ENCODE measurements at places on chromosomes 6 and 20.
A peak's percentile ranks its signal among the peaks of the same experiment; 100 is the strongest.

DNA sequence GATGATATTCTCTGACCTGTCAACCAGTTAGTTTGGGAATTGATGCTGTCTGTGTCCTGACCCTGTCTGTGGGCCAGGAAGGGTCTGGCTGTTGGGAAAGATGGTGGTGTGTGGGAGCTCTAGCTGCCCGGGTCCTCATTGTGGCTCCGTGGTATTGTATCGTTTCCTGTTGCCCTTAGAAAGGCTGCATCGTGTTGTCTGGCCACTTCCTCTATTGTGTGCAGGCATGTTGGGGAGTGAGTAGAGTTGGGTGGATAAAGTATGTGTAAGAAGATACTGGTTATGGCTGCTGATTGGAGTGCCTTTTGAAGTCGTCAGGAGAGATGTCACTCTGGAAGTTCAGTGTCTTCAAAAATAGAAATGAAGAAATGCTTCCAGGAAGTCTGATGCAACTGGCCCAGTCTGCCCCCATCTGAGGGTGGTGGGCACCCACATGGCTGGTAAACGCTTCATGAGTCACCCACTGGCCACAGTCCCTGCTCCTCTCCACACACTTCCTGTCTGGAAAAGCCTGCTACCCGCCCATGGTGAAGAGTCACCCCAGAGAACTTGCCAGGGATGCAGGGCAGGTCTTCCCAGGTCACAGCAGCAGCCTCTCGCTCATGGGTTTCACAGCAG is 27.9 kb downstream of the PPARD start:
- peak; percentile 31 for DNase-seq

- DNase-seq, result no peak
These were observed 51.9 kb downstream of the KCNQ2 start for GRCh38 chr20:63420359-63421093.

- no peak for DNase-seq
These were observed 132.2 kb upstream of the SCGN start for GRCh38 chr6:25519856-25520255.

- DNase-seq, result peak; percentile 35
These were observed 573 bp downstream of the SNX3 start for GRCh38 chr6:108260126-108260808.

GRCh38 chr6:106163446-106163965 is 77.4 kb downstream of the PRDM1 start:
- peak; percentile 69 for DNase-seq

GRCh38 chr20:60139663-60140446 is 181.6 kb downstream of the CDH26 start:
- DNase-seq, result no peak

- no peak for DNase-seq
These were observed 6.8 kb downstream of the FOXF2 start for GRCh38 chr6:1395941-1396908.

- no peak for DNase-seq
These were observed 25.8 kb downstream of the PTCHD4 start for GRCh38 chr6:48085131-48085741.

DNA sequence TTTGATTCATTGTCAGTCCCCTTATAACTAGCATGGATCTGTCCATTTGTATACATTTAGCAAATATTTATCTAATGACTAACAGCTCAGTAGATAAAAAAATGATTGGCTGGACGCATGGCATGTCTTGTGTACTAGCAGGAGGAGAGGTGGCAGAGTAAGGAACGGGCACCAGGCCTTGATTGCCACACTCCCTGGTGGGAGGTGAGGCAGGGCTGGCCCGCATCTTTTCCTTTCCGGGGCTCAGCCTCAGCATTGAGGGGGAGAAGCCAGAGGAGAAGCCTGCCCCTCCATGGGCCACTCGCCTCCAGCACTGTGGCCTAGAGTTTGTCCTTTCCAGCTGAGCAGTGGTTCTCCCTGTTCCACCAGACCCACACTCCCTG is 84.9 kb upstream of the TMEM181 start:
- no peak for DNase-seq

DNA sequence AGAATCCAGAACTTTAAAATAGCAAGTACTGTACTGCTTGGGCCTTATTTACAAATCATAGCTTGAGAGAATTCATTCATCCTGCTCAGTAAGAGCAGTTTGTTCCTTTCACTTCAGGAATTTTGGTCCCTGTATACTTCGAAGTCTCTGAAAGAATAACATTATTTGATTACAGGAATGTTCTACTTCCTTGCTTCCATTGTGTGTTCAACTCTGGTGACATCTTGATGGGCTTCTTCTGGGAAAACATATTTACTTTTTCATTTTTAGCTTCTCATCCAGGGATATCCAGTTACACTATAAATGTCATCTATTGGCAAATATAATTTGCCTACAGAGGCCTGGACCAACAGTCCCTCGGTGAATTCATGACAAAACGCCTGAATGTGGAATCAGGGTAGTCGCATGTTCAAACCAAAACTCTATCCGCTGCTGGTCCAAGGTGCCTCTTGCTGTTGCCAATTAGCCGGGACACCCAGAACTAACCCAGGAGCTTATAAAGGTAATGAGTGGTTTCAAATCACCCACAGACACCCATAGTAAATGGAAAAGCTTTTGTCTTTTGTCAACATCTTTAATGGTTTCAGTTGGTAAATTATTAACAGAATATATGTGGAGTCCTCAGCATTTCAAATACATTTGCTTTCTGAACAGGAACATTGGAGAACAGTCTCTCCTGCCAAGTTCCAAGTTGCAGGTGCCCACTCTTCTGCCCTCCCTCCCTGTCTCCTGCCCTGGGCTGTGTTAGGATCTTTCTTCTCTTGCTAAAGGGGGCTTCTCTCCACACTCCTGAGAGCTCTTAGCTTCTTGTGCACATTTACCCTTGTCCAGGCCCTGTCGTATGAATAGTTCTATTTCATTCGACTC is 162.5 kb upstream of the CITED2 start:
- no peak for DNase-seq

DNA sequence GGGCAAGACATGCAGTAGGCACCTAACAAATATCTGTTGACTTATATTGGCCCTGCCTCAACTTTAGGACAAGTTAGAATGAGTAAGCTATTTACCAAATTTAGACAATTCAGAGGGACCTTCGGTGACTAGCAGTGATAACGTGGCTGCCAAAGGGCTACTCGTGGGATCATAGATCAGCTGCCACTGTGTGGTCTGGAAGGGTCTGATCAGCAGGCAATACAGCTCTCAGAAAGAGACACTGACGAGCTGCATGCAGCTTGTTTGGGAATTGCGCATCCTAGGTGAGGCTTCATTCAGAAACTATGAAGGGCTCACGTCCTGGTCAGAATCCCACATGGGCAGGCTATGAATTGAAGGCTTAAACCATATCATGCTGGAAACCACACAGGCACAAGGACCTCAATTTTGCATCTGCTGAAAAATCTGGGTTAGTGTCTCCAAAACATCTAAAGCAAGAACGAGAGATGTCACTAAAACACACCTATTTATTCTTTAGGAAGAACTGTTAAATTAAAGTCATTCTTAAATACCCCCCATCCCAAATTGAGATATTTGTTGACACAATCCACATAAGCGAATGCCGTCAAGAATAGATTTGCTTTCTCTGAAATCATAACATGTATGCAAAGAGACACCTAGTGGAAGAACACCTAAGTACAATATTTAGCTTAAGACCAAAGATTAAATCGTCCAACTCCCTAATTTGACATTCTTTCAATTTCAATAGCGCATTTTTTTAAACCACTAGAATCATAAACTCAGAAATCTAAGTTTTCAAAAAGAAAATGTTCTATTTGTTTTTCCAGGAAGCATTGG is 79.6 kb downstream of the IPCEF1 start:
- no peak for DNase-seq

GRCh38 chr6:6688951-6689350 is 100.4 kb downstream of the LY86 start:
- DNase-seq, result no peak

DNA sequence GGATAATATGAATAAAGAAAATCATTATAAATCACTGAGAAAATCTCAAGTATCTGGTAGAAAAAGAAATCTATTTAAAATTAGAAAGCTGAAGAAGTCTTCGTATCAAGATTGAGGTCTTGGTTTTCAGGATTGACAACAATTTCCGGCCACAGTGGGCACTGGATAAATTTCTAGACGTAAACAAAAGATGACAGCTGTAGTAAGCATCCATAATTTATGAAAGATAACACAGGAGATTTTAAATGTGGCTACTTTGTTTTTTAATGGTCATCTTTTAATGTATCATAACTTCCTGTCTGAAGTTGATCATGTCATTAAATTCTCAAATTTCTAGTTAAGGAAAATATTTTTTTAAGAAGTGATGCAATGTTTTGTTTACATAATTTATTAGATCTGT is 444.2 kb downstream of the HTR1B start:
- no peak for DNase-seq

GRCh38 chr6:150306290-150306689 is 62.5 kb upstream of the IYD start:
- DNase-seq, result no peak

GRCh38 chr6:88780714-88781389 is 182.6 kb downstream of the RNGTT start:
- peak; percentile 50 for DNase-seq

DNA sequence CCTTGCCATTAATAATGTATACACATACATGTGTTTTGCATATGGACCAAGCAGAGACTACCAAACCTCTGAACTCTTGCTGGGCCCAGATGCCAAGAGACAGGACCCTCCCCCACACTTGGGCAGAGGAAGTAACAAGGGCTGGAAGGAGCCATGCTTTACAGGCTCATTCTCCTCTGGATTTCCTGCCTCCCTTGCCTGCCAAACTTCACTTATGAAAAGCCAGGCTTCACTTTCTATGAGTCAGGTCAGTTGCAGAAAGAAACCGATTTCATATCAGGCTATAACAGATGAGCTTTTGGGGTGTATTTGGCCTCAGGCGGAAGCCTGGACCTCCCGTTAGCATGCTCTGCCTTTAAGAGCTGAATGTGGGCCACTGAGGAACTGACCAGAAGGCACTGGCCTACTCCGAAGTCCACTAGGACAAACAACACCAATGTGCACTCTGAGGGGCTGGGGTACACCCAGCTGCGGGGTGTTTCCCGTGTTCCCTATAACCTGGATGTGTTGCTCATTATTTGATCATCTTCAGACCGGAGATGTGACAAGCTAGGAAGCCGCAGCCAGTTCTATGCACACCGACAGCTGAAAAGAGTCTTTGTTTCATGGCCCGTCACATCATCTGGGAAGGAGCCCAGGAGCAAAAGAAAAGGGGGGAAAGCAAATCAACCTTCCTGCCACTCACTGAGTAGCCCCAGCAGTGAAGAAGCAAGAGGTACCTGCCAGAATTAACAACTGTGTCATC is 28.5 kb downstream of the HAO1 start:
- no peak for DNase-seq

GRCh38 chr20:46375771-46376170 is 30.6 kb downstream of the ELMO2 start:
- no peak for DNase-seq

GRCh38 chr6:167150941-167151549 is 6.7 kb downstream of the GPR31 start:
- peak; percentile 16 for DNase-seq

DNA sequence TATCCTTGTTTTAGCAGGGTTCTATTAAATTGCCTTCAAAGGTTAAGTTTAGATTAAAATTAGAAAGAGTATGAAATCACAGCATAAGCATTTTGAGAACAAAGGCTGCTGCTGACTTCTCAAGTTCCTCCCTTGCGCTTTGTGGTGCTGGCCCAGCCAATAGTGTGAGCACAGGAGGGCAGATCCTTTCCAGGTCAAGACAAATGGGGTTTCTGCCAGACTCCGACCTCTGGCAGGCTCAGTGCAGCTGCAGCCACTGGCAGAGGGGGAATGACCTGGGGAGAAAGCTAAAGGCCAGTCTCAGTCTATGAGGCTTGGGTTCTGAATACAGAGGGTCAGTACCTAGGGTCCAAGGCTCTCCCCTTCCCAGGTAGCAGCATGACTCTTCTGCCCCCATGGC is 27.0 kb downstream of the CLIC5 start:
- no peak for DNase-seq

- DNase-seq, result no peak
These were observed 45.4 kb upstream of the AGPAT4 start for GRCh38 chr6:161319231-161319630.

Data from stimulated activated naive CD8-positive, alpha-beta T cell treated with anti-CD3 and anti-CD28 coated beads, Interleukin-15, amount 100 ng/mL, for 72 hours (primary cell).